ENCODE measurements at places on chromosomes 16 and 17.

GRCh38 chr17:27502526-27503324 lies 46.5 kb downstream of the KSR1 start:
- no peak for DNase-seq

- no peak for DNase-seq
Measured at GRCh38 chr16:82345318-82345717, 175.3 kb upstream of the MPHOSPH6 start.

GRCh38 chr17:16106161-16106891 lies 106.7 kb downstream of the TTC19 start:
- DNase-seq, result no peak

DNA sequence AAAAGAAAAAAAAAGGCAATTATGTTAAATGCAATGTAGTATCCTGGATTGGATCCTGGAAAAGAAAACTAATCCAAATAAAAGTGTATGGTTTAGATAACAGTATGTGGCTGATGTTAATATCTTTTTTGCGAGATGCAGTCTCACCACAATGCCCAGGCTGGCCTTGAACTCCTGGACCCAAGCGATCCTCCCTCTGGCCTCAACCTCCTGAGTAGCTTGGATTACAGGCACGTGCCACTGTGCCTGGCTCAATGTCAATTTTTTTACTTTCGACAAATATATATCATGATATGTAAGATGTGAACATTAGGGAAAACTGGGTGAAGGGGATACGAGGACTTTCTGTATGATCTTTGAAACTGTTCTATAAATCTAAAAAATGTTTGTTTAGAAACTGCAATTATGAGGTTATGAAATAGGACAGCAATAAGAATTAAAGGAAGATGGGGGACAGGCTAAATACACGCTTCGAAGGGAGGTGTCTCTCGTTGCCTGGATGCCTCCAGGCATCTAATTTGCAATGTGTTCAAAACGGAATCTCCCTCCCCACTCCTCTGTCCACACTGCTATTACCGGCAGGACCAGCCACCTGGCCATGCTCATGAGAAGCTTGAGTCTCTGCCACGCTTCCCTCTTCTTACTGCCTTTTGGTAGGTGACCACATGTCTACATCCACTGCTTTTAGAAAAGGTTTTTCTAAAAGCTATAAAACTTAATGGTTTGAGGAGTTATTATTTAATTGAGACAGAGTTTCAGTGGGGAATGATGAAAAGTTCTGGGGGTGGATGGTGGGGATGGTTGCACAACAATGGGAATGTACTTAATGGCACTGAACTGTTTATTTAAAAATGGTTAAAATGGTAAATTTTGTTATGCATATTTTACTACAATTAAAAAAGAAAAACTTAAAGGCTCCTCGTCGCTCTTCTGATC lies 15.2 kb downstream of the UBE2O start:
- no peak for DNase-seq

DNA sequence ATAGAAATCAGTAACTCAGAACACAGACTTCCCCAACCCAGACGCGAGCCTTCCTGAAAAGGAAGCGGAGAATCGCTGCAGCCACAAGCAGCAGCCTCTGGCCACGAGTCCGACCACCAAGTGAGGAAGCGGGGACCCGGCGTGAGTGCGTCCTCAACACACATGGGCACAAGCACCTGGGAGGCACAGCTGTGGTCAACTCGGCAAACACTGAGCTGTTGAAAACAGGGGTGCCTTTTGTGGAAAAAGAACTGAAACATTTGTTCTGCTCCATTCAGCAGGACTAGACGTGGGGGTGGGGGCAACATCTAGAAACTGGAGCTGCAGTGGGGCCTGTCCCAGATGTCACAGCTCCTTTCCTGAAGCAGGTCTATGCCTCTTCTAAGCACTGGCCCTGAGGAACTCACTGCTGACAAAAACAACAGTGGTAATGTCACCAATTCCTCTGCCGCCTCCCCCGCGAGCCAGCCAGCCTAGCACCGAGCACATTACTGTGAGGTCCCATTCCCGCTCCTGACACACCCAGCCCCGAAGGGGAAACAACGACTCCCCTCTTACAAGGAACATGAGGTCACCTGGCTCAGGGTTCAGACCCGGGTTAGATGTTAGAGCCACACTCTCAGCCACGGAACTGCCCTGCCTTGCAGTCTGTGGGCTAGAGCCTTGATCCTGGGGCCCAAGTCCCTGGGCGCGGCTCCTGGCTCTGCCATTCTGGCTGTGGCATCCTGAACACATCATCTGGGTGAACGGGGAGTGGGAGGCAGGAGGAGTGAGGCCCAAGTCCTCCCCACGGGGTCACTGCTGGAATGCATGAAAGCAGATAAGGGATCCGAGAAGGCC lies 29.0 kb downstream of the KDM8 start:
- DNase-seq, result no peak

DNA sequence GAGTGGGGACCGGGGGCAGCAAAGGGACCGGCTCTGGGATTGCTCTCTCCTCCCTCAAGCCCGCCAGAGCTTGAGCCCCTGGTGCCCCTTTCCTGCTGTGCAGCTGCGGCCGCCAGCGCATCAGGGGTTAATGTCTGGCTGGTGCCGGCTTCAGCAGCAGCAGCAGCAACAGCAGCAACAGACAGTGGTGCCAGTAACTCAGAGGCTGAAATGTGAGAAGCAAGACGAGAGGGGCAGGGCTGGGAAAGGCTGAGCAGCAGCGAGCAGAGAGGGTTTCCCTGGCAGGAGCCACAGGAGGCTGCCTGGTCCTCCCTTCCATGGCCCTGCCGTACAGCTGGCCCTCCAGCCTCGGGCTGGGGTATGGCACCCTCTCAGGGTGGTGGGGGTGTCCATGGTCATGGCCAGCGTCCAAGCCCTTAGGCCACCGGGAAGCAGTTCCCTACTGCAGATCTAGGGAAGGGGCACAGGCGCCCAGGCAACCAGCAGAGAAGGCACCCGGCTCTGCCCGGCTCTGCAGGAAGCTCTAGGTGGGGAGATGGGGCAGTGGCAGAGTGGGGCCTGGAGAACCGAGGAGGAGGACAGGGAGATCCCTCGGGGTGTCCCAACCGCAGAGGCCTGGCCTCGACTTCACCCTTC lies 21.1 kb upstream of the TFAP4 start:
- no peak for DNase-seq

DNA sequence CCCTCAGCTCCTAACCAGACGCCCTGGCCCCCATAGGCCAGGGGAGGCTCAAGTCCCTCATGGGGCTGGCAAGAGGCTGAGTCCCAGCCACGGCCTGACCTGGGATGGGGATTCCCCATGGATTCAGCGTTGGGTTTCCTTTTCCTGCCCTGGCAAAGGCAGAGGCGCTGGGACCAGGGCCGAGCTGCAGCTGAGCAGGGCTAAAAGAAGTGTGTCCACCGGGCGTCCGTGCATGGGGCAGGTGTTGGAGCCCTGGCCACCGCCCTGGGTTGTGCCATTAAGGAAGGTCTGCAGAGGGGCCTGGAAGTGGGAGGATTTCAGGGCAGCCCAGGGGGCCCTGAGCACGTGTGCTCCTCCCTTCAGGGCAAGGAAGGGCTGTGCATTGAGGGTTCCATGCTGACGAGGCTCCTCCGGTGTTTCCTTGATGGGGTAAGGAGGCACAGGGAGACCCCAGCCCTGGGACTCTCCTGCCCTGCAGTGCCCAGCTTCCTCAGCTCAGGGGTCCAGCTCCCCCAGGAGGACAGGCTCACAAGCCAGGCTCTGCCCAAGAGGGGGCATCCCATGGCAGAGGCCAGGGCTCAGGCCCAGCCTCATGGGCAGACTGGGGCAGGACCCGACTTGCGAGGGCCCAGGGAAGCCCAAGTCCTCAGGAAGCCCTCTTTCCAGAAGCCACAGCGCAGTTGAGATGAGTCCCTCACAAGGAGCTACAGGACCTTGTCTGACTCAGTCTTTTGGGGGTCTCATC lies 10.1 kb downstream of the TBC1D26 start:
- DNase-seq, result no peak

DNA sequence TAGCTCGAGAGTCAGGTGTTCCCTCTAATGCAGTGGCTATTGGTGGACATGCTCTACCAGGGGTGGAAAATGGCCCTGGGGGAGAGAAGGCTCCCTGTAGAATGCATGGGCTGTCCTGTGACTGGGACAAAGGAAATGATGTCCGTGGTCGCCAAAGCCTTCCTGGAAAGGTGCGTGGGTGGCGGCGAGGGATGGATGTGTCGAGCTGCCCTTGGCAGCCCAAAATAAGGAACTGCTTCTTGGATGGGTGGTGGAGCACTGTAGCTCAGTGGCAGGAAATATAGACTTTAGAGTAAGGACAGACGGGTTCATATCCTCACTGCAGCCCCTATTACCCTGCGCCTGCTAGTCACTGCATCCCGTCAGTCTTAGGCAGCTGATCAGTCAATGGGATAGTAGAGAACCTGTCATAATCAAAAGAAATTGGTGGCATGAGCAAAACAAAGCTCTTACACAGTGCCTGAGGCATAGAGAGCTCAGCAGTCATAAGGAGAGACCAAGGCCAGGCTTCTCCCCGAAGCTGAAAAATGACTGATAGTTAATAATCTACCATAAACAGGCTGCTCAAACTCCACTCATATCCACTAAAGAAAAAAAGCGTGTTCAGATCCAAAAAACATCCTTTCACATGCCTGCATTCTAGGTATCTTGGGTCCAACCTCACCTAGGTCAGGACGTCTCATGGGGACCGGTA lies 123.5 kb upstream of the PLCG2 start:
- DNase-seq, result no peak

- DNase-seq, result no peak
Measured at GRCh38 chr16:2341456-2342447, 1.2 kb upstream of the ABCA3 start.

DNA sequence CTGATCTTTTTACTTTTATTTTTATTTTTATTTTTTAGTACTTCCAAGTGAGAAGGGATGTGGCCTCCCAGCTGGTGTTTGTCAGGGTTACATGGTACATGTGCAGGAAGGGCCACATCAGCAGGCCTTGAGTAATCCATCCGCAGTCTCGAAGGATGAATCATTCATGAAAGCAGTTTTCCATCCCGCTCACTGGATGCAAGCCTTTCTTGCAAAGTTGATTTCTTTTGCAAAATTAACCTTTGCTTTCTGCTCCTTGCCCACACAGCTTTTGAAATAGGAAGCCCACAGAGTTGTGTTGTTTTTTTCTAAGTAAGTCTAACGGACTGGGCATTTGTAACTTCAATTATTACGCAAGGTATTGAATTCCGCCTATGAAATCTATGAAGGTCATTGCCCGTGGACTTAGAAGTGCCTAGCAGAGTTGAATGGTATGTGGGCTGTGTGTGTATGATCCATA lies 157.4 kb downstream of the PRKCA start:
- DNase-seq, result peak; percentile 75

GRCh38 chr17:1484676-1485422 lies 7.6 kb downstream of the MYO1C start:
- no peak for DNase-seq

- DNase-seq, result no peak
Measured at GRCh38 chr17:45648642-45649041, 135.5 kb upstream of the CRHR1 start.

DNA sequence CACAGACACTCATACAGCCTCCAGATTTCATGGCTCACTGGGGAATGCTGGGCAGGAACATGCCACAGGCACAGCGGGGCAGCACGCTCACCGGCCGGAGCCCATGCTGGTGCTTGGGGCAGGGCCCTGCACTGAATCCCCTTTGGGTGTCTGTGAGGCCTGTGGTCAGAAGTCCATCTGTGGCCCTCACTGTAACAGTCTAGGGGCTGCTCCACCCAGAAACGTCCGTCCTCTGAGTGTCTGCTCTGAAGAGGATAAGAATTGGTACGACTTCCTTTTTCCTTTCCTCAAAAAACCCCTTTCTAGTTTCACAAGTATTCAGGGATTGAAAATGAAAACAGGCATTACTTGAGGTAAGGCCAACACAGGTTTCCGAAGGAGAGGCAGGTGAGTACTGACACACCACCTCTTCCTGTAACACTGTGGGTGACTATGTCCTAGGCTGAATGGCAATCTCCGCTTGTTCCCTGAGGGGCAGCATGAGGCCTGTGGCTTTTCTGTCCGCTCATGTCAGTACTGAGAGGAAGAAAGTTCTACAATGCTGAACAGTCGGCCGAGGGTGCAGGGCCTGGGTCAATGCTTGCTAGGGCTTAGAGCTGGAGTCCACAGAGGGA lies 42.5 kb downstream of the TMEM11 start:
- no peak for DNase-seq

GRCh38 chr17:31605761-31606160 lies 214.3 kb downstream of the RAB11FIP4 start:
- no peak for DNase-seq

DNA sequence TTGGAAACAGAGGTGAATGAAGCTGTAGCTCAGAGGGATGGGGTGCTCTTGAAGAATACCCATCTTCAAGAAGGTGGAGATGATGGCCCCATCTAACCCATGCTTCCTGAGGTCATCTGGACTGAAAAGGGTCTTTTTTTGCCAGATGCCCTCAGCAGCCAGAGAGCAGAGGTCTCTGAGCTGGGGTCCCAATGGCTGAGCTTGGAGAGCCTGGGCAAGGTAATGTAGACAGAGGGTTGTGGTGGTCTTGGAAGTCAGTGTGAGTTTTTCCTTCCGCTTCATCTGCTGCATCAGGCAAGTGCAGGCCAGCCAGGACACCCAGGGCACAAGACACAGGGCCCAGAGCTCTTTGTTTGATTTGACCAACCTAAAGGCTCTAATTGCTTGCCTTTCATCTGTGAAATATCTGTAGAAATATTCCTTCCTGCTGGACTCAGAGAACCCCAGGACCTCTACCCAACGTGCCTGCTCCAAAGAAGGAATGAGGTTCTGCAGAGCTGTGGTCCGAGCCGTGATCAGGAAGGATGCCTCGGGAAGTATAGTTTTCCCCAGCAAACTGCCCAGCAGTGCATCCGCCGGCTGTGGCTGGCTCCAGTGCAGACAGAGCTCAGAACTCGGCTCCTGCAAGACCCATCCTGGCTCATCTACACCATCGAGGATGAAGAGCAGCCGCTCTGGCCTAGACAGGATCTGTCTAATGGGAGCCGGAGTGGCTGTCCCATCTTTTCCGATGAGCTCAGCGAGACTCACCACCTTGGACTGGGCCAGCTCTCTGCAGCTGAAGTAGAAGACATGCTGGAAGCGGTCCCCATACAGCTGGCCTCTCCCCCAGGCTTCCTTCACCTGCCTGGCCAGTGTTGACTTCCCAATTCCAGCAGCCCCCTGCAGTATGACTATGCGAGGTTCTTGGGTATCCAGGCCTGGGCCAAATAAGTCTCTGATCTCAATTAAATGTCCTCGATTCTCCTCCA lies 25.2 kb downstream of the NLRP1 start:
- DNase-seq, result no peak

DNA sequence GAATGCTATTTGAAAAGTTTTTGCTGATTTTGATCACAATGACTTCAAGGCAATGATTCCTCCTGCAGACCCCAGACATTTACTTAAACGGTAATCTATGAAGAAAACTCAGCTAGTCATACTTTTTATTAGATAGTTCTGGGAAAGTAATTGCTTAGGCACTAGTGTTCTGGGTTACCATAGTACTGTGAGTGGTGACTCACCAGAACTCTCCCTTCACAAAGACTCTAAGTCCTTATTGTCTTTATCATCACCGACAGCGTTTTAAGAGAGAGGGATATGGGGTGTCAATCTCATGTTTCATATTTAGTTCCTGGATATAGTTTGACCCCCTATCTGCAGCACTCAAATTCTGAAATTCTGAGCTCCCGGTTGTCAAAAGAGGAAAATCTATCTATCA lies 43.0 kb upstream of the CDH8 start:
- DNase-seq, result no peak

- no peak for DNase-seq
Measured at GRCh38 chr16:57711346-57711745, 16.7 kb downstream of the DRC7 start.

- DNase-seq, result no peak
Measured at GRCh38 chr16:71746442-71747046, 22.0 kb upstream of the PHLPP2 start.
